ENCODE measurements at places on chromosomes 12 and 14.

- DNase-seq = no peak
These were observed 21.8 kb downstream of the IRAK3 start for GRCh38 chr12:66210840-66211239.

DNA sequence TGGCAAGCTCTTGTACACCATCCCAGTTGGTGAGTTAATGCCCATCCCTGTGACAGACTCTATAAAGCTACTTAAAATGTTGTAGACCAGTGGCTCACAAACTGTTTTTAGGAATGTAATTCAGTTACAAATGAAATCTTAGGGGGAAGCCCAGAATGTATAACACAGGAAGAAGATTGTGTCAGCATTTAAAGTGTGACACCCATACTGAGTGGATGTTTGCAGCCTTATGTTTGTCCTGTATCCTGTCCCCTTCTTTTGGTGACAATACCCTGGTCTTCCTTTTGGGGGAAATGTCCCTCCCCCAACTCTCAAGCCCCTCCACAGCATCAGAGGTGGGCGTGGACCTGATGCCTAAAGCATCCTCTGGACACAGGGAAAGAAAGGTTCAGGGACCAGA, 47.6 kb upstream of the FAM222A start:
- DNase-seq = no peak

GRCh38 chr14:63134801-63135200, 69.4 kb upstream of the RHOJ start:
- no peak for DNase-seq

GRCh38 chr12:25156061-25156460, 38.9 kb downstream of the DNAI7 start:
- no peak for DNase-seq

GRCh38 chr14:89171628-89172027, 245.4 kb downstream of the FOXN3 start:
- DNase-seq = no peak

GRCh38 chr12:20063116-20063515, 305.2 kb upstream of the PDE3A start:
- no peak for DNase-seq

DNA sequence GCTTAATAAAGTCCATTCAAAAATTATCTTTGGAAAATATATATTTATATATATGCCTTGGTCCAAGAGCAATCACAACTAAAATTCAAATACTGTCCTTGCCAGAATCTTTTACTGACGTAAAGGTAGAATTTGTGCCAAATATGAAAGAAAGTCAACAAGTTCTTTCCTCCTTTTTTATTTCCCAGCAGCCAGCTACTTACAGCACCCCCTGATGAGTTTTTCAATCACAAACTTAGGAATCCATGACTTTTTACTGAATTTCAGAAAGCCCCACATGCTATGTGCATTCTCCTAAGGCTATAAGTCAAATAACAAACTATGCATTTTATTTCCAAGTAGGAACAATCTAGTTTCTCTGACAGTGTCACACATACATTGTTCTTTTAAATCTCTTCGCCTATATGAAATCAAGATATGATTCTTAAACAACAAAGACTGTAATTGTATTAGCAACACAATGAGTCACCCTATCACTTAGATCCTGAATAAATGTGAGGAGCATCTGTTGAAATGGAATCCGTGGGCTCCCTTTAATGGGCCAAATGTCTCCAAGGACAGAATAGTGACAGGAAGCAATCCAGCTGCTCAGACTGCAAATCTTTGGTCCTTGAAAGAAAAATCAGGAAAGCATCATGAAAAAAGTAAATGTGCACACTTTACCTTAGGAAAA, 271.4 kb downstream of the DUSP6 start:
- DNase-seq = no peak

Measured in right forelimb (tissue), 1 donor.